ENCODE measurements at places on chromosomes 7 and 10. TPM values are rescaled to one million over a fixed set of nuclear protein-coding genes. Genes with fewer than 3 reads are reported as not detected.

RPEL1 gene
- 0.16 TPM for total RNA-seq

CALML3 gene
- not detected for total RNA-seq

IRF5 gene
- total RNA-seq: 1.6 TPM

DNA sequence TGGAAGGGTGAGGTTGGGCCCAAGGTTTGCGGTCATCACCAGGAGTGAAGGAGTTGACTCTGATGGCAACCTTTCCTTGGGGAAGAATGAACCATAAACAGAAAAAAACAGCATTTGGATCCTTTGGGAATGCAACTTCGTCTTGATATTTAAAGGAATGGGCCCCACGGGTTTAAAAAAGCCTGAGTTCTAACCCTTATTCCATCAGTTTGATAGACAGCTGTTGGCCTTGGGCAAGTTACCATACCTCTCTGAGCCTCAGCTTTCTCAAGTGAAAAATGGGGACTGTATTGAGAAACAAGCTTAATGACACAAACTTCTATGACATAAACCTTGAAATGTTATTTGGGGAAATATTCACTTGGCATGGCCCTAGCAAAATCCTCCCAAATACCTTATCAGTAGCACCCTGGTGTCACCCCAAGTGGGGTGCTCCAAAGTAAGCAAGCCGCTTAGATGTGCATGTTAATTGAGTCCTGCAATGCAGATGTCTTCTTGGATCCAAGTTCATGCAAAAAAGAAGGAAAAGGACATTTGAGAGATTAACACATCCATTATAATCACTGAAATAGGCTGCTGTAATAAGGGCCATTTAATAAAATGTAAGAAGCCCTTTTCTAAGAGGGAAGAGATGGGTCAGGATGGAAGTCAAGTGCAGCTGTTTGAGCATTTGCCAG, 13.8 kb downstream of the MXI1 start:
- DNase-seq: no peak

DNA sequence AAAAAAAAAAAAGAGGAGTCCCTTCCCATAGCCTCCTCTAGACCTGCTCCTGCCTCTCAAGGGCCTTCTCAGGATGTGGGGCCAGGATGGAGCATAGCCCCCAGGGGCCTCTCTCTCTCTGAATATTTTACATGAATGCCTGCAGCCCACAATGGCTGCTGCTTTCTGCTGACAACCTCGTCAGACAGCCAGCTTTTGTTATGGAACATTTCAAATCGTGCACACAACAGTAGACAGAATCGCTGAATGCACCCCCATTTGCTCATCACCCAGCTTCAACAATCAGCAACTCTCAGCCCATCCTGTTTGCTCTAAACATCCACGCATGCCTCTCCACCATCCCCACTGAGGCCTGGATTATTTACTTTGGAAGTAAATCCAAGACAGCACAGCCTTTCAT, 5.4 kb downstream of the PLAC9 start:
- no peak for DNase-seq

GRCh38 chr7:131501422-131501821, 55.0 kb downstream of the PODXL start:
- no peak for DNase-seq

DNA sequence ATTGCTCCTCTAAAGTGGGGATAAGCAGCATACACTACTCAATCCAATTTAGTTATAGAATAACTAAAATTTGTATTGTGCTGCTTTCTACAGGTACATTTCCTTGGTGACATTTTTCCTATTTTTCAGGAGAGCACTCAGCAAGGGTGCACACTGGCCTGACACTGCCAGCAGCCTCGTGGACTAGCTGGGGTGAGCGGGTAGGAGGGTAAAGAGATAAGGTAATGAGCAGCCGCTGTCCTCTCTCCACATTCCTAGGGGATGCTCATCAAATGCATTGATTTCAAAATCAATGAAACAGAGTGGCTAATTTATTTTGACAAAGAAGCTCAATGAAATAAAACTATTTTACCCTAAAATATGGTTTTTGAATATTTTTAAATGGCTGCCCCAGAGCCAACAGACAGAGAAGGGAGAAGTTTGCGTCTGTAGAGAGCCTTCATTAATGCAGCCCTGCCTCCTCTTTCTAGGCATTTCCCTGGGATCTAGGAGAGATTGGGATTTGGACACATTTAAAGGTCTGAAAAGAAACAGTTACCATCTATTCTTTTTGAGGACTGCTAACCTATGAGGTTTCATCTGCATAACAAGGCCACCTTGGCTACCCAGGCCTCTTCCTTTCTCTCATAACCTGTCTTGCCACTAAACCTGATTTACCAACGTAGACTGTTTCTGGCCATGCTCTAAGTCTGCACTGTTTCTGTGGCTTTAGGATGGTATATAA, 561.0 kb downstream of the IPMK start:
- DNase-seq: no peak

DNA sequence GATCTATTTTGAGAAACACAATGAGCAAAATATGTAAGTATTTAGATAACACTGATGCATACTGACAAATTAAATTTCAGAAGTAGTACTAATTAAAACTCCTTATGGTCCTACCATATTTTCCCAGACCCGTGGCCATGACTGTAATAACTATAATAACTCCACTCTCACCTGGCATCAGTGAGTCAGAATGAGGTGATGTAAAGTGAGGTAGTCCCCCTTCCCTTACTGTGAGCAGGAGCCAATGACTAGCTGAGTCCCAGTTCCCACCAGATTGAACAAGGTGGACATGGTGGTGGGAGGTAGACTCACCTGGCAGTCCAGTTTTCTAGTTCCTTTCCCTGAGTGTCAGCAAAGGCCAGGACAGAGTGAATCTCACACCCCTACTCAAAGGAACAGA, 630.5 kb upstream of the IGFBP3 start:
- no peak for DNase-seq

GRCh38 chr7:151626422-151627115, 106.9 kb upstream of the RHEB start:
- DNase-seq: no peak

- DNase-seq: no peak
These were observed 2.8 kb upstream of the OR6V1 start for GRCh38 chr7:143049362-143049761.

DNA sequence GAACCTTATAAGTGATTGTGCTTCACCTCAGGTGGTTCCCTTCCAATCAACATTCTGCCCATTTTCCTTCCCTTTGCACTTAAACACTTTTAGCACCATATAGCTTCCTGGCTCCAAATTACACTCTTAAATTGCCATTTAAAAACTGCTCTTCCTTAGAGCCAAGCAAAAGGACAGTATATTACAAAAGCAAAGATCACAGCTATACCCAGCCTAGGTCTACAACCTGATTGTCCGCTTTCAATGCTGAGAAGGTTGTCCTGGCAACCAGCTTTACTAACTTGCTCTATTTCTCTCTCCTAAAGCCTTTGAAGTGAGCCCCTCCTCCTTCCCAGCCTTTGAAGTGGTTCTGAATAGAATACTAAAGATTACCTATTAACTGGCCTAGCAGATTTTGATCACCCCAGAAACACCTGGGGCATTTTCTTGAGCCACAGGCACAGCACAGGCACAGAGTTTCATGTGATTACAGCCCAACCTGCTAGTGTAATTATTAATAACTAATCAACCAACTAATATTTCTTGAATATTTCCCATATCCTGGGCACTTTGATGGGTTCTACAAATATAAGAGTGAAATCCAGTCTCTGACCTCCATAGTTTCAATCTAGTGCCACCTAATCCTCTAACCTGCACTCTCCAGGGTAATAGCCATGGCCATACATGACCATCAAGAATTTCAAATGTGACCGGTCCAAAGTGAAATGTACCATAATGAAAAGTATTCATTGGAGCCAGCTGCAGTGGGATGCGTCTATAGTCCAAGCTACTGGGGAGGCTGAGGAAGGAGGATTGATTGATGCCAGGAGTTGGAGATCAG, 63.6 kb upstream of the TRIM24 start:
- DNase-seq: no peak

GRCh38 chr10:102815790-102816549, 21.2 kb downstream of the CYP17A1 start:
- no peak for DNase-seq

DNA sequence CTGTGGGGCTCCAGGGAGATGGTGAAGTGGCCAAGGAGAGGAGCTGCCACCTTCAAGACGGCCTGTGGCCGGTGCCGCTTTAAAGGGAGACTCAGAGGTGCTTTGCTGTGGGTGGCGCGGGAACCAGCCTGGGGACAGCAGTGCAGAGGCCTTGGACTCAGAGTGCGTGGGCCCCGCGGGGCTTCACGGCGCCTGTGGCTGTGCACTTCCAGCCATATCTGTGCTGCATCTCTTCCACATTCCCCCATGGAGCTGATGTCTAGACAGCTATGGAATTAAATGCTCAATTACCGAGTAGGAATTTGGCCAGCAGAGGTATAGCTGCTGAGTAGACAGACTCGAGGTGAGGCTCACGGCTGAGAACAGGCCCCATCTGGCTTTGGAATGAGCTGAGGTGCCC, 41.7 kb downstream of the HTRA1 start:
- DNase-seq: no peak

GRCh38 chr7:16880554-16880953, 1.2 kb downstream of the AGR3 start:
- no peak for DNase-seq
